ENCODE measurements at places on chromosomes 16 and 17.

DNA sequence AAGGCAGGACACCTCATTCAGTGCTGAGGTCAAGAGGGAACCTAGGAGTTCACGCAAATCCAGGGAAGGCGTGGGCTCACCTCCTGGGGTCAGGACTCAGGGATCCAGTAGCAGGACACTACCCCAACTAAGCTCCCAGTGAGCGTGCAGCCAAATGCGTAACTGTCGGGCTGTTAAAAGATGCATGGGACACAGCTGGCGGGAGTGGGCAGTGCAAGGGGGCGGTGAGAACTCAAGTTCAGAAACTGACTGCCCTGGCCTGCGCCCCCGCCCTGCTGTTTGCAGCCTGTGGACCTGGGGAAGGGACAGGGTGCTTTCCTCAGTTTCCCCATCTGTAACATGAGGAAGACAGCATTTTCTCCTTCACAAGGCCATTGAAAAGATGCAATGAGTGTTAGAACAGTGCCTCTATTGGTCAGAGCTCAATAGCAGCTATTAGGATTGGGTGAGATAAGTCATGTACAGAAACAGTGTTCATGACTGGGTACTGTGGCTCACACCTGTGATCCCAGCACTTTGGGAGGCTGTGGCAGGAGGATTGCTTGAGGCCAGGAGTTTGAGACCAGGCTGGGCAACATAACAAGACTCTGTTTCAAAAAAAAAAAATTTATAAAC is 20.2 kb downstream of the CDIPT start:
- no peak for DNase-seq

DNA sequence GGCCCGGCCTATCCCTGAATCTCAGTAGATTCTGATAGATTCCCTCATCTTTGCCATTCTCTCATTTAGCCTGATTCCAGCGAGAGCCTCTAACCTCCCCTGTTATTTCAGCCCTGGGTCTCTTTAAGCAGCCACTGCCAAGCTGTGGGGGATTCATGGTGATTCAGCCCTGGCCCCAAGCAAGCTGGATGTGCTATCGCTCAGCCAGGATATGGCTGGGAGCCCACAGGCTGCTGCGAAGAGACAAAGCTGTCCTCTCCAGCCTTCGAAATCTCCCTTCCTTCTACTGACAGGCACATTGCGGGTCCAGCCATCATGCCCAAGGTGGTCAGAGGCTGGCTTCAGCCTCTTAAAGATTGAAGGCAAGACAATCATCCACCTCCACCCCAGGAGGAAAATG is 394.1 kb downstream of the SOX9 start:
- DNase-seq = no peak

DNA sequence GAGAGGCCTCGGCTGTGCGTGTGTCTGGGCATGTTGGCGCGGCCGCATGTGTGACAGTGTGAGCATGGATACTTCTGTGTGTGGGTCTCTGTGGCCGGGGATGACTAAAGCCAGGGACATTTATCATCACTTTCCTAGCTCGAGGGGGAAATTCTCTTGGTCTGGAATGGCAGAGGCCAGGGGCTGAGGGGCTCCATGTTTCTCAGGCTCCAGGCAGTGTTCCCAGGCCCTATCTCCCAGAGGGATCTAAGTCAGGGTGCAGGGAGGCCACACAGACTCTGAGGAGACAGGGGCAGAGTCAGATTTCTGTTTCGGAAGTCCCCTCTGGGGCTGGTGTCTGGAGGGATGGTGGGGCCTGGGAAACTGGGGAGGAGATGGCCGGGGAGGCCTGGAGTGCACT is 23.7 kb upstream of the SPNS2 start:
- no peak for DNase-seq

DNA sequence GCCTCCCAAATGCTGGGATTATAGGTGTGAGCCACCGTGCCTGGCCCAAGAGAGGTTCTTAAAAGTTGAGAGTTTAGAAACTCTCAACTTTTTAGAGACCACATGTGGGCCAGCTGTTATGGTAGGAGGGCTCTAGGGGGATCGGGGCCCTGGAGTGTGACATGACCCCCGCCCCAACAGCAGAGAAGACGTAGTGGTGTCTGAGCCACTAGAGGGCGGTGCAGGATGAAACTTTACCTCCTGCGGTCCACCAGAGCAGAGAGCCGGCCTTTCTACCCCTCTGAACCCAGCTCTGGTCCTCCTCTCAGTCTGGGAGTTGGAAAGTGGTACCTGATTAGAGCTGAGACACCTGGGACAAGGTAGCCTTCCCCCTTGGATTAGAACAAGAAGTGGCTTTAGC is 7.4 kb downstream of the CDK5RAP3 start:
- DNase-seq = peak; percentile 63

DNA sequence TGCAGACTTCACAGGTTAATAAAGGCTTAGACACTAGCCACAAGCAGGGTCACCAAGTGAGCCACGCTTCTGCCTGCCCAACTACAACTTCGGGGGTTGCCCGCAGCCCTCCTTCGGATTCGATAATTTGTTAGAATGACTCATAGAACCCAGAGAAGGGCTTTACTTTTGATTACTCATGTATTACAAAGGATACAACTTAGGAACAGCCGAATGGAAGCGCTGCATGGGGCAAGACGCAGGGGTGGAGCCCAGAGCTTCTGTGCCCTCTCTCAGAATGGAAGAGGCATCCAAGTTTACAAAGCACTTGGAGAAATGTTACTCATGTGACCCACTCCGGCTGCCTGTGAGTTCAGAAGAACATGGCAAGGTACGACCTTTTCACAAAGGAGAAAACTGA is 7.5 kb upstream of the CDH5 start:
- peak; percentile 18 for DNase-seq

- DNase-seq = peak; percentile 29
Observed at GRCh38 chr16:67000384-67001351, 12.3 kb downstream of the CES4A start.

GRCh38 chr17:60510723-60511122 is 15.3 kb downstream of the APPBP2 start:
- no peak for DNase-seq

DNA sequence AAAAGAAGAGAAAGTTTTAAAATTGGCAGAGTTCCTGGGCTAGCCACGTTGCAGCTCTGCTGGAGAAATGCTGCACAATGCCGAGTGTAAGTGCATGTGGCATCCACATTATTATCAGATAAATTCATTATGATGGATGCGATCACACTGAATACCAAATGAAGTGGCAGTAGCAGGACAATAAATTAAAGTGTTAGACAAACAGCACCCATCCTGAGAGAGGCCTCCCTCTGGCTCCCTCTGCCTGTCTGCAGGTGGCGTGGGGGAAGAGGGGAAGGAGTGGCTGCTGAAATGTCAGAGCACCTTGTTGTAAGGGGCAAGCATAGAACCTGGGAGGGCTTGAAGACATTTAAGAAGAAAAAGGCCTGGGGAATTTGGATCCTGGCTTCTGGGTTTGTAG is 324.1 kb downstream of the HAPSTR1 start:
- DNase-seq = no peak

DNA sequence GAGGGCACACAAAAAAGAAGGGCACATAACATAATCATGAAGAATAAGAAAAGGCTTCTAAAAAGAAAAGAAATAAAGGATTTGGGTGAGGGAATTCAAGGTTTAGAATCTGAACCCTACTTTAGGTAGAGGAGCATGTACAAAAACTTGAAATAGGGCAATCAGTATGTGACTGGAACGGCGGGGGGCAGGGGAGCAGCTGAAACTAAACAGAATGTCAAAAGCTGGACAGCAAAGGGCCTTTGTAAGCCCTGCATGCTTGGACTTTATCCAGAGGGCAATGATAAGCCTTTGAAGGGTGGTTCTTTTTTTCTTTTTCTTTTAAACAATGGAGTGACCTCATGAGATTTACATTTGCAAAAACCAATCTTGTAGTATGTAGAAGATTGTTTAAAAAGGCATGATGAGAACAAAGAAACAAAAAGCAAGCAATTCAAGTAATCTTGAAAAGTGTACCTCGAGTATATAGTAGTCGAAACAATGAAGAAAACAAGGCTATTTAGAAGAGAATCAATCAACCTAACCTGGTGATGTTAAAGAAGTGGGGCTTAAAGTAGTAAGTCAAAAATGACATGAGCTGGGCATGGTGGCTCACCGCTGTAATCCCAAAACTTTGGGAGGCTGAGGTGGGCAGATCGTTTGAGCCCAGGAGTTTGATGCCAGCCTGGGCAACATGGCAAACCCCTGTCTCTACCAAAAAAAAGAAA is 46.7 kb upstream of the ANKFY1 start:
- no peak for DNase-seq

- no peak for DNase-seq
Observed at GRCh38 chr17:79463421-79464317, 147.2 kb downstream of the RBFOX3 start.

All from mesenchymal stem cell (in vitro differentiated cells and primary cell).